ENCODE measurements at places on chromosomes 13 and 19. TPM values are rescaled to one million over a fixed set of nuclear protein-coding genes. Genes with fewer than 3 reads are reported as not detected.

Gene LENG9
- 20.8 TPM for total RNA-seq

Gene IFNL1
- total RNA-seq = not detected

Gene KRTDAP
- not detected for total RNA-seq

Gene PSG1
- total RNA-seq = not detected

Gene DENND1C
- 0.92 TPM for total RNA-seq

Gene GSX1
- total RNA-seq = not detected

Gene EMP3
- 4.0 TPM for total RNA-seq

DNA sequence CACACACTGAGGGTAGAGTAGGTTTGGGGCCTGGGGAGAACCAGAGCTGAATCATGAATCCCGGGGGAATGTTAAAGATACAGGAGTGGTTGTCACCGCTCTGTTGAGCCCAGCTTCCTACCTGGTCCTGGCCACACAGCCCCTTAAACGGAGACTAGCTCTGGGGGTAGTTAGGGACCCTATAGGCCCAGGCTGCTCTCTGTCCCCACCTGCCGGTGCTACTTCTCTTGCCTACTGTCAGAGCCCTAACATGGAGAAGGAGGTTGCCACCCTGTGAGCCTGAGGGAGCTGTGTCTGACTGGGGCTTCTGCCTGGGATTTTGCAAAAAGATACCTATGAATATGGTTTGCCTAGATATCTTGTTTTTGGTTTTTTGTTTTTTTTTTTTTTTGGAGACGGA is 36.6 kb upstream of the ZNF429 start:
- no peaks in the 10 kb centered on the region for H3K27me3 ChIP-seq
- no peaks in the 10 kb centered on the region for H3K4me1 ChIP-seq
- H3K4me3 ChIP-seq = no peak overlapping the region
- no peak overlapping the region for H3K27ac ChIP-seq
- no peak for DNase-seq
- no peaks in the 10 kb centered on the region for H3K36me3 ChIP-seq

DNA sequence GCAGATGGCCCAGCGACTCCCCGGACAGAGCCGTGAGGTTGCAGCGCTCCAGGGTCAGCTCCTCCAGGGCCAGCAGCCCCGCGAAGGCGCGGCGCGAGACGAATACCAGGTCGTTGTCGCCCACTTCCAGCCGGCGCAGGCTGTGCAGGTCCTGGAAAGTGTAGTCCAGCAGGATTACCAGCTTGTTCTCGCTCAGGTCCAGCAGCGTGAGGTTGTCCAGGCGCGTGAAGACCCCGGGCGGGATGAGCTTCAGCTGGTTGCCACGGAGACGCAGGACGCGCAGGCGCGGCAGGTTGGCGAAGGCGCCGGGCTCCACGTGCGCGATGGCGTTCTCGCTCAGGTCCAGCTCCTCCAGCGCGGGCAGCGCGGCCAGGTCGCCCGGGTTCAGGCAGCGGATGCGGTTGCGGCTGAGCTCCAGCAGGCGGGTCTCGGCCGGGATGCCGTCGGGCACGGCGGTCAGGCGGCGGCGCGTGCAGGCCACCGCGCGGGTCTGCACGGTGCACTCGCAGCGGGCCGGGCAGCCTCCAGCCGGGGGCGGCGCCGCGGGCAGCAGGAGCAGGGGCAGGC is 9.3 kb upstream of the PEAK3 start:
- H3K27me3 ChIP-seq = peaks cover 4% of the 10 kb centered on the region
- H3K27ac ChIP-seq = no peak overlapping the region
- no peaks in the 10 kb centered on the region for H3K36me3 ChIP-seq
- peak overlapping the region; percentile 39 for H3K4me3 ChIP-seq

- no peak overlapping the region for H3K4me3 ChIP-seq
- no peak for DNase-seq
- H3K4me1 ChIP-seq = no peaks in the 10 kb centered on the region
- no peaks in the 10 kb centered on the region for H3K27me3 ChIP-seq
- no peak overlapping the region for H3K27ac ChIP-seq
These were observed 32.5 kb upstream of the STARD13 start for GRCh38 chr13:33318037-33318436.

- no peaks in the 10 kb centered on the region for H3K4me1 ChIP-seq
- H3K27ac ChIP-seq = no peak overlapping the region
- no peaks in the 10 kb centered on the region for H3K27me3 ChIP-seq
- no peak overlapping the region for H3K4me3 ChIP-seq
These were observed 53.7 kb upstream of the MAB21L1 start for GRCh38 chr13:35530147-35530546.

DNA sequence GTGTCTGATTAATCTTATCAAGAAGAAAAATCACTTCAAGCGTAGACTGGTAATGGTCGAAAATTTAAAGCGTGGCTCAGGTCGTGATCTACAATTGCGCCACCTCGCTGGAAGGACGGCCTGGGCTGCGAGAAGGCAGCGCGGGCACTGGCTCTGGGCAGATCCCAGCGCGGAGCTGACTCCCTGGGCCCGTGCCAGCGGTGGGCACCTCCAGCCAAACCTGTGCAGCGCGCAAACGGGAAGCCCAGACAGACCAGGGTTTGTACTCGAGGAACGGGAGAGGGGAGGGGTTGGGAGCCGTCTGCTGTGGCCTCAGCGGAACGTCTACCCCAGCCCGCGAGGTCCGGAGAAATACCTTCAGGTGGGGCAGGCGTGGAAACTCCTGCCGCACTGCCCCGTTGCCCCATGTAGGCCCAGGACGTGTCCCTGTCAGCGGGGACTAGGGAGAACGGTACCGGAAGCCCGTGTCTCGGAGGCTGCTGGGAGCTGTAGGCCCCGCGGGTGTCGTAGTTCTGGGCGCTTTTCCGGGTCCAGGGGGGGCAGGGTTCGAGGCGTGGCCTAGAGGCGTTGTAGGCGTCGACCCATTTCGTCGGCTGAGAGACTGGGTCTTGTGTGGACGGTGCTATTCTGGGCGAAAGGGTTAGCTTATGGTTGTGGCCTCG is 21.1 kb downstream of the ZNF274 start:
- H3K4me3 ChIP-seq = no peak overlapping the region
- no peak for DNase-seq
- no peak overlapping the region for H3K27ac ChIP-seq
- H3K4me1 ChIP-seq = no peaks in the 10 kb centered on the region
- H3K27me3 ChIP-seq = no peaks in the 10 kb centered on the region
- peaks cover 32% of the 10 kb centered on the region for H3K36me3 ChIP-seq

DNA sequence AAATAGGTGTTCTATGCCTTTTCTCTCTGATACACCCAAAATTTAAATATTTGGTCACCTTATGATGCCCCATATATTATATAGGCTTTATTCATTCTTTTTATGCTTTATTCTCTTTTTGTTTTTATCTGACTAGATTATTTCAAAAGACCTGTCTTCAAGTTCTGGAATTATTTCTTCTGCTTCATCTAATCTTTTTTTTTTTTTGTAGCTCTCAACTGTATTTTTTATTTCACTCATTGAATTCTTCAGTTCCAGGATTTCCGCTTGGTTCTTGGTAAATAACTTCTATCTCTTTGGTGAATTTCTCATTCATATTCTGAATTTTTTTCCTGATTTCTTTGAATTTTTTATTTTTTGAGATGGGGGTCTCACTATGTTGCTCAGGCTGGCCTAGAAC is 3.9 kb upstream of the CLEC4M start:
- no peaks in the 10 kb centered on the region for H3K27me3 ChIP-seq
- no peaks in the 10 kb centered on the region for H3K36me3 ChIP-seq
- H3K4me1 ChIP-seq = no peaks in the 10 kb centered on the region
- H3K4me3 ChIP-seq = no peak overlapping the region

- no peak for DNase-seq
- no peak overlapping the region for H3K27ac ChIP-seq
- H3K27me3 ChIP-seq = no peaks in the 10 kb centered on the region
These were observed 10.2 kb downstream of the PPP1R37 start for GRCh38 chr19:45103156-45103507.

DNA sequence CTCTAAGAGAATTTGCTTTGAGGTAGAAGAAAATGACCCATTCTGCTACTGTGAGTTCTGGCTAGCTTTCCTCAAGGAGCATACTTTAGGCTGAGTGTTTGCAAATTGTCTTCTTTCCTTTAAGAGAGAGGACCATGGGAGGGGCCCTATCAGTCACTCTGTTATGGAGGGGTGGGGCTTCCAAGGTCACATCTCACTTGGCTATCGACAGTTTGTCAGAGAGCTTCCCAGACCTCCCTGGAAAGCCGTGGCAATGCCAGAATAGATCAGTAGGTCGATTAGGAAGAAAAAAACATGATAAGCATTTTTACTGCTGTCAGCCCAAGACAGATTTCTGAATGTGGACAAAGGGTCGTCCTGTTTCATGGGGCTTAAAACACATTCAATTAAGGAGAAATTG is 93.3 kb downstream of the OXGR1 start:
- DNase-seq = no peak
- no peaks in the 10 kb centered on the region for H3K36me3 ChIP-seq
- no peak overlapping the region for H3K4me3 ChIP-seq
- H3K27me3 ChIP-seq = peaks cover 4% of the 10 kb centered on the region
- H3K27ac ChIP-seq = no peak overlapping the region

DNA sequence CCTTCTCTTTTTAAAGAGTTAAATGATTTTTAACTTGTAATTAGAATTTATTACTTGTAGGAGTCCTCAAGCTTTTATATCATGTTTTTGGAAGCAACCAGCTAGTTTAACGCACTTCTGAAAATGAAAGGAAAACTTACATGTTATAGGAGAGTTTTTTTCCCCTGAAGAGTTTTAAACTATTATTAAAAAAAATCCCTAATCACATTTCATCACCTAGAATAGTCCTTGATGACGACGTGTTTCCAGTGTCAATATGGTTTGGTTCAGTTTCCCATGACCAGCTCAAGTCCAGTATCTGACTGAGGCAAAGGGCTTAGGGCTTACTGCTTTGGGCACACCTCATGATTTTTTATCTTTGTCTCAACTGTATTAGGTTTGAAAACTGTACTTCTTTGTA is 36.0 kb downstream of the URI1 start:
- DNase-seq = no peak

- peak overlapping the region; percentile 62 for H3K27ac ChIP-seq
- no peak overlapping the region for H3K4me3 ChIP-seq
- peaks cover 3% of the 10 kb centered on the region for H3K4me1 ChIP-seq
- DNase-seq = peak; percentile 85
- H3K36me3 ChIP-seq = no peaks in the 10 kb centered on the region
These were observed 13.3 kb downstream of the ARRDC2 start for GRCh38 chr19:18021121-18021755.

DNA sequence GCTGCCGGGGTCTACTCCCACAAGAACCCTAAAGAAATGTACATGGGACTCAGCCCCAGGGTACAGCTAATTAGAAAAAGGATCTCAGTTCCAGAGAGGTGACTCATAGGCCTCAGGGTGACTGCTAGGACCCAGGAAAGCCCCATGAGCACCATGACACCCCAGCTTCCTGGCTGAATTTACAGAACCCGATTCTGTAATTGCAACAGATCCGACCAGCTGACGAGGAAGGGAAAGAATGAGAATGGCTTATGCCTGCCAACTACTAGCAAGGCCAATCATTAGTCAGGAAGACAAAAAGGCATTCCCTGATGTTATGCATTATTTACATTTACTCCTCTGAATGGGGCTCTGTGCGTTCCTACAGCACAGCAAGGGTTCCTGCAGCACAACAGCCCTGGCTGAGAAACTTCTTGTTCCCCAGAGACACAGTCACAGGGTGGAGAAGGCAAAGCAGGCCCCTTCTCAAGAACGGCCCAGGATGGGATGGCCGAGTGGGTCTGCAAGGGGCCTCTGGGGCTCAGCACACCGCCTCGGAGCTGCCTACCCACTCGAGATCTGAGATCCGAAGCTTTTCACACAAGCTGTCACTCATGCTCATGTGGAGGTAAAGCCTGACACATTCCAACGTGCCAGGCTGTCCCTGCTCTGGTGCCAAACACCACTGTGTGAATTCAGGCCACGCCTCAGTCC is 27.2 kb downstream of the PBX4 start:
- no peaks in the 10 kb centered on the region for H3K36me3 ChIP-seq

- no peaks in the 10 kb centered on the region for H3K27me3 ChIP-seq
- H3K36me3 ChIP-seq = no peaks in the 10 kb centered on the region
- H3K4me1 ChIP-seq = no peaks in the 10 kb centered on the region
- H3K4me3 ChIP-seq = no peak overlapping the region
- no peak for DNase-seq
These were observed 45.7 kb downstream of the CD320 start for GRCh38 chr19:8262431-8262830.

DNA sequence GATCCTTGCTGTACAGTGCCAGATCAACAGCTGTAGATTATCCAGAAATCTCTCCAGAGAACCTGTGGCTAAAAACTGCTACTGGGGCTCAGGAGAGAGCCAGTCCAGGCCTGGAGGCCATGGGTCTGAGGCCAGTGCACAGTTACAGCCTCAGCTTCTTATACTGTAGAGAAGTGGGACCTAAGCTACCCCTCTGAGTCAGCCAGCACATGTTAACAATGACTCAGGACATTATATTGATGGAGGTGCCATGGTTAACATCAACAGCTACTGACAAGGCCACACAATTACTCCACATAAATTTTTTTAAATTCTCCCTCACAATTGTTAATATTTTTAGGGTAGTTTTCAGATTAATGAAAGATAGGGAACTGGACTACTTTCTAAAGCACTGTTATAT is 138.5 kb downstream of the RBM26 start:
- no peak for DNase-seq
- no peaks in the 10 kb centered on the region for H3K27me3 ChIP-seq

DNA sequence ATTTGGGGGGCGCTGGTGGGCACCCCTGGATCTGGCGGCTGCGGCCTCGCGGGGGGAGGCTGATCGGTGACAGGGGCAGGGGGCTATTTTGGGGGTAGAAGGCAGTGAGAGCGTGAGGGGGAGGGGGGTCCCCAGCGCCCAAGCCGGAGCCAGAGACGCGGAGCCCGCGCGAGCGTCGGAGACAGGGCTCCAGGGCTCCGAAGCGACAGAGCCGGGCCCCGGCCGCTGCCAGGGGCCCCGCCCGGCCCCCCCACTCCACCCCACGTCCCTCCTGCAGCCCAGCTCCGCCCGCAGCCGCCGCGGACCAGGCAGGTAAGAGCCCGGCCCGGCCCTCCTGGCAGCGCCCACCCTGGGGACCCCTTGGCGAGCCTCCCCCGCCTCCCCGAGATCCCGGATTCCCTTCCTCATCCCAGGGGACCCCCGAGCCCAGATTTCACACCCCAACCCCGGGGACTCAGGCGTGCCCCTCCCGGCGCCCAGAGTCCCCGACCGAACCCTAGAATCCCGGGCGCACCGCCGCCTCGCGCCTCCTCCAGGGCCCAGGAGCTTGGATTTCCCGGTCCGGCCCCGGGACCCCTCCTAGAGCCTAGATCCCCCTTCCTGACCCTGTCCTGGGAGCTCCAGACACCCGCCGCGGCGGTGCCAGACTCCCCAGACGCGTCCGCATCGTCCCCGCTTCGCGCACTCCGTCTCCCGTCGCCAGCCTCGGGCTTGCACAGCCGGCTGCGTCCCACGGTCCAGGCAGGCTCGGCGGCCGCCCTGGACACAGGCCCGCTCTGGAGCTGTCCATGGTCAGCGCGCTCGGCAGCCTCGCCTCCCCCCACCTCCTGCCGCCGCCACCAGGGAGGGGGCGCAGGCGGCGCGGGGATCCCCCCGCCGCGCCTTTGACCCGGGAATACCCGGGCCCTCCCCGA is at the start of gene PPFIA3:
Gene PPFIA3, plus strand, starts transcription at position 134 of the 914 bp plus-strand sequence. CDS start 8,330 bp downstream, outside the sequence.
- peak within 1 kb of the TSS; percentile 100 for H3K27ac ChIP-seq
- H3K27me3 ChIP-seq = no peaks in the 10 kb centered on the region
- peaks cover 9% of the 10 kb centered on the region for H3K4me1 ChIP-seq
- H3K36me3 ChIP-seq = no peaks in the 10 kb centered on the region
- DNase-seq = peak; percentile 93
- peak within 1 kb of the TSS; percentile 56 for H3K4me3 ChIP-seq
